Activated CD4-positive, alpha-beta memory T cell treated with anti-CD3 and anti-CD28 coated beads, Interleukin-2, amount 10 ng/mL, durations not matched to agents 7 days and 5 days (primary cell): ENCODE measurements at places on chromosomes 3 and 15.

DNA sequence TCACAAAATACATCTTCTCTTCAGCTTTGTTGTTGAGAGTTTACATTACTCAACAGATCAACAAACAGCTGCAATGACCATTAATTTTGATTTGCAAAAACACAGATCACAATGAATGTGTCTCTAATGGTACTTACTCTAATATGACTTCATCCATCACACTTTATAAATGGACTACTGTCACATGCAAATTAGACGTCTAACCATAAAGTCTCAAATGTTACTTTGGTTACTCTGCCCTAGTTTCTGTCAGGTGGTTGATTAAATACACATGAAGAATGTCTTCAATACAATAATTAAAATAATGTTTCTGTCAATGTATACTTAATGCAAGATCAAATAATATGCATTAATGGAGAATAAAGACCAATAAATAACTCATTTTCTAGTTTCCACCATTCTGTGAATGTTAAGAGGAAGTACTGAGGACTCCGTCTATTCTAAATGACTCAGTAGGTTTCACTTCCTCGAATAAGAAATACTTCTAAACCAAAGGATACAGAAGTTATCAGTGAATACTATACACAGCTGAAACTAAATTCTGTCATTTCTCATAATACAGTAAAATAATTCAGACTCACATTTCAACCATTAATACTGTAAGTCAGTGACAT lies 145.8 kb downstream of the CBLB start:
- DNase-seq = no peak

GRCh38 chr15:86969364-86969763 lies 889.7 kb downstream of the AGBL1 start:
- no peak for DNase-seq

DNA sequence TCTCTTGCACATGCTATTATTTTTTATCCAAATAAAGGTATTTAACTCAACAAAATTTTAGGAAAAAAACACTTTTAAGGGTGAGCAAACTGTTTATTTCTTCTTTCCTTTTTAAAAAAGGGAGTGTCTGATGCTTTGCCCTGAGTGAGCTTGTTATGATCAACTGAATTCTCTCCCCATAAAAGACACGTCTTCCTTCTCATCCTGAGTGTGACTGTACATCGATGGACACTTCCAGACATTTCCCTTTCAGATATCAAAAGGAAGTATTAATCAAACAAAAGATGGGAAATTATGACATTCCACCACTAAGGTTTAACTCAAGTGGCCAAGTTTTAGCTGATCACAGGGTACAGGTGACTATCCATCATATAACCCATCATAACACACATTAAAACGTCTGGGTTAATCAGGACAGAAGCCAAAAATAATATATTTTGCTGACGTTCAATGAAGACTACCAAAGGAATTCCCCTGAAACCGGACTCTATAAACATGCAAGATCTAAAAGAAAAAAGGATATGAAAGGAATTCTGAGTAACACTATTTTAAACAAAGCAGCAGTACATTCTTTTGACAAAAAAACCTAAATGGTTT lies 354.8 kb downstream of the MECOM start:
- DNase-seq = no peak

GRCh38 chr15:61639491-61639890 lies 410.4 kb upstream of the RORA start:
- DNase-seq = no peak

- no peak for DNase-seq
Measured at GRCh38 chr15:46059921-46060594, 425.2 kb downstream of the SQOR start.

DNA sequence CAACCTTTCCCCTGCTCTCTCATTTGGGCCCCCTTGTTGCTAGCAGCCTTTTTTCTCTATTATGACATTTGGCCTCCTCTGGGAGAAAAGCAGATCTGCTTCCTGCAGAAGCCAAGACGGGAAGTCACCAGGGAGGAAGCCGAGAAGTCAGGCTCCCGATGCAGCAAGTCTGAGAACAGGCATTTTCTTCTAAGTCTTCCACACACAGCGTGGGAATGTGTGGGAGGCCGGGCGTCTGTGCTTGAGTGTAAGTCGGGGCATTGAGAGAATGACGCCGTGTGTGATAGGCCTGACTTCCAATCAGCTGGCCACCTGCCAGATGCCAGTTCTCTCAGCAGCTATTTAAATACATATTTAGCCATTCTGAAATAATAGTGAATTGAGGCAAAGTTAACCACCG lies 75.8 kb upstream of the FAM98B start:
- no peak for DNase-seq

GRCh38 chr3:43222590-43222989 lies 63.8 kb upstream of the SNRK start:
- DNase-seq = no peak

DNA sequence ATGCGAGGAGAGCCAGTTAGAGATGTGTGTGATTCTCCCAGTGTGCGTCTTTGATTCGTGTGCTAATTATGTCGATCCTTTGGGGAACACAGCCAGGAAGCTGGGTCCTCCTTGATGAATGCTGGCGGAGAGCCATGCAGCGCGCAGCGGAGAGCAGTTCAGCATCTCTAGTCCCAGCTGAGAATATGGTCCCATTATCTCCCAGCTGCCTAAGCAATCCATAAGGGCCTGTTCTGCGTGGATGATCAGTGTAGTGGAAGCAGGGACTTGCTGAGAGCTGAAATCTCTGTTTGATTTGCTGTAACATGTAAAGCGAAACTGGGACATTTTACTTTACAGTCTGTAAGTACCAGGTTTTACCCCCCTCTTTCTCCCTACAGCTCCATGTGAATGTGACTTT lies 412.7 kb downstream of the CNTN4 start:
- no peak for DNase-seq

GRCh38 chr15:94135486-94136147 lies 95.7 kb upstream of the MCTP2 start:
- DNase-seq = no peak

GRCh38 chr15:71746719-71747118 lies 63.6 kb upstream of the NR2E3 start:
- DNase-seq = no peak

DNA sequence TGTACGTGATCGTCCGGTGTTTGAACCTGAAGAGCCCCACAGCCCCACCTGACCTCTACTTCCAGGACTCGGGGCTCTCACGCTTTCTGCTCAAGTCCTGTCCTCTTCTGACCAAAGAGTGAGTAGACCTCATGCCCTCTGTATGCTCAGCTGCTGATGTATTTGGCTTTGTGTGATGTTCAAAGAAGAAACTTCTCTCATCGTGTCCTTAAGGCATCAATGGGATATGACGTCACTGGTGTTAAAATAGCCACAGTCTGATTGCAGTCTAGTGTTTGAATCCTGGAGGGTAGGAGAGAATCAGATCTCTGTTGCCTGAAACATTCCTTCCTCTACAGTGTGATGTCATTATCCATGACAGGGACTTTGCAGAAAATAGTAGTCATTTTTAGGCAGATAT lies 28.1 kb downstream of the ABHD2 start:
- DNase-seq = no peak

GRCh38 chr3:113124256-113124830 lies 87.0 kb upstream of the BOC start:
- no peak for DNase-seq

DNA sequence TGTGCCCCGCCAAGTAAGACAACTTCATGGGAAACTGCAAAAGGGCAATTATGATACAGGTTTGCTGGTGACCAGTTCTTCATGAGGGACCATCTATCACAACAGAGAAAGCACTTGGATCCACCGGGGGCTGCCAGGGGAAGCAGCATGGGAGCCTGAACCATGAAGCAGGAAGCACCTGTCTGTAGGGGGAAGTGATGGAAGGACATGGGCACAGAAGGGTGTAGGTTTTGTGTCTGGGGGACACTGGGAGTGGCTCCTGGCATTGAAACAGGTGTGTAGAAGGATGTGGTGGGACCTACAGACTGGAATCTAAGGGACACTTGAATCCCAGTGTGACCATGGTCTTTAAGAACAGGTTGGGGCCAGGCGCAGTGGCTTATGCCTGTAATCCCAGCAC lies 22.6 kb downstream of the MKRN2 start:
- no peak for DNase-seq

GRCh38 chr3:115284980-115285379 lies 137.9 kb upstream of the ZBTB20 start:
- DNase-seq = no peak

- DNase-seq = no peak
Measured at GRCh38 chr3:149437286-149437685, 37.2 kb upstream of the TM4SF4 start.

DNA sequence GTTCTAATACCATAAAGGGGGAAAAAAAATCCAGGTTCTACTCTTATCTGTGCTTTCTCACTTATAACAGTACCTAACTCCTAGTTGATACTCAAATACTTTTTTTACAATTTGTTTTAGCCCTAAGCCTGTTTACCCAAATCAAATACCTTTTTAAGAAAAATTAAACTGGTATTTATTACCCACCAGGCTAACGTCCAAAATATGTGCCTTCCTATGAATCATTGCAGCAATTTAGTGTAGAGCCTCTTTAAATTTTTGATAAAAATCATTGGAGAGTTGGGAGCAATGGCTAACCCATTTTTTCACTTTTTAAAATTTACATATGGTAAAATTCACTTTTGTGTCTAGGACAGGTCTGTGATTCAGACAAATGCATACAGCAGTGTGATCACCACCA lies 27.9 kb downstream of the FILIP1L start:
- DNase-seq = no peak

DNA sequence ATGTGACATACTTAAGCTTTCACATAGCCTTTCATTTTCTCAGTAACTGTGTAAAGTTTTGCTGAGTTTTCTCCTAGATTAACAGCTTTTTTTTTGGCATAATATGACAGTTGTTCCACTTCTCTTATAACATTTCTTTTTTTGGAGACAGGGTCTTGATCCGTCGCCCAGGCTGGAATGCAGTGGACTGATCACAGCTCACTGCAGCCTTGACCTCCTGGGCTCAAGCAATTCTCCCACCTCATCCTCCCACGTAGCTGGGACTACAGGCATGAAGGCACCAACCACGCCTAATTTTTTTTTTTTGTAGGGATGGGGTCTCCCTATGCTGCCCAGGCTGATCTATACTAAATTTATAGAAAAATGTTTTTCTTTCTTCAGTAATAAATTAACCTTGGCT lies 30.1 kb downstream of the DLG1 start:
- no peak for DNase-seq

- DNase-seq = no peak
Measured at GRCh38 chr15:77481670-77482069, 61.0 kb downstream of the HMG20A start.

DNA sequence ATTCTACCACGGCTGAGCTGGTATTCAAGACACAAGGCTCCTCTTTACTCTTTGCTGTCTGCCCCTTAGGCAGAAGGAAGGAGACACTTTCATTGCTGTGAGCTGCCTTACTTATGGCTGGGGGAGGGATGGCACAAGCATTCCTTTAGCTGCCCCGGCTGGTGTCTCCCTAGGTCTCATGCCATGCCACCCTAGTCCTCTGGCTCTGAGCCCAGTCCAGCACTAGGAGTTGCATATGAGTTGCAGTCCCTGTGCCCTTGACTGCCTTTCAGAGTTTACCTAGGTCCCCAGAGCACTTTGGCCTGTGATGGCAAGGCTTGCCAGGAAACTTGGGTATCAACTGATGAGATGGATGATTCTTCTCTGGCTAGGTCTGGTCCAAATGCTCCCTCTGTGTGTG lies 296.4 kb downstream of the RBMS3 start:
- DNase-seq = no peak

- no peak for DNase-seq
Measured at GRCh38 chr15:77815015-77815414, 182.3 kb upstream of the LINGO1 start.

DNA sequence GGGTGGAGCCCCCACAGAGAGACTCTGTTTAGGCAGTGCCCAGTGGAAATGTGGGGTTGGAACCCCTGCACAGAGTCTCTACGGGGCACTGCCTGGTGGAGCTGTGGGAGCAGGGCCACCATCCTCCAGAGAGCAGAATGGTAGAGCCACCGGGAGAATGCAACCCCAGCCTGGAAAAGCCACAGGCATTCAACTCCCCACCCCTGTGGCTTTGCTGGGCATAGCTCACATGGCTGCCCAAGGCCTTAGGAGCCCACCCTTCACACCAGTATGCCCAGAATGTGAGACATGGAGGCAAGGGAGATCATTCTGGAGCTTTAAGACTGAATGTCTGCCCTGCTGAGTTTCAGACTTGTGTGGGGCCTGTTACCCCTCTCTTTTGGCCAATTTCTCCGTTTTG lies 19.0 kb upstream of the CHCHD6 start:
- DNase-seq = no peak

DNA sequence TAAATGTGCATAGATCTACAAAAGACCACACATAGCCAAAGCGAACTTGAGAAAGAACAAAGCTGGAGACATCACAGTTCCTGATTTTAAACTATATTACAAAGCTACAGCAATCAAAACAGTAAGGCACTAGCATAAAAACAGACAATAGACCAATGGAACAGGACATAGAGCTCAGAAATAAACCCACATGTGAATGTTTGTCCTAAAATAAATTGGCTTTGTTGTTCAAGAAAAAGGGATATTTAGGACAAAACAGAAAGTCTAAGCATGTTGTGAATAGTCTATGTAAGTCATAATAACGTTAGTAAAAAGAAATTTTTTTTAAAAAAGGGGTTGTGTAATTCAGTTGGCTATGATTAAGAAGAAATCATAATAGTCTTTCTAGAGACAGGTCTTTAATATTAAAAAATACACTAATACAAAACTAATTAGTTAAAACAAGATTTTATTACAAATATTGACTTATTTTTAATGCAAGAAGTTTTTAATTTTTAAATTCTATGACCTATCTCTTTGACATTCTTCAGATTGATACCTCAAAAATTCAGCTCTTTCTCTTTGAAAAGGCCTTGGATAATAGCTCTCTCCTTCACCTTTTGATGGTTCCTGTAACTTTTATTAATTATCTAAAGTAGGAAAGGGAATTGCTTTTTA lies 11.6 kb downstream of the TMEM212 start:
- DNase-seq = no peak

DNA sequence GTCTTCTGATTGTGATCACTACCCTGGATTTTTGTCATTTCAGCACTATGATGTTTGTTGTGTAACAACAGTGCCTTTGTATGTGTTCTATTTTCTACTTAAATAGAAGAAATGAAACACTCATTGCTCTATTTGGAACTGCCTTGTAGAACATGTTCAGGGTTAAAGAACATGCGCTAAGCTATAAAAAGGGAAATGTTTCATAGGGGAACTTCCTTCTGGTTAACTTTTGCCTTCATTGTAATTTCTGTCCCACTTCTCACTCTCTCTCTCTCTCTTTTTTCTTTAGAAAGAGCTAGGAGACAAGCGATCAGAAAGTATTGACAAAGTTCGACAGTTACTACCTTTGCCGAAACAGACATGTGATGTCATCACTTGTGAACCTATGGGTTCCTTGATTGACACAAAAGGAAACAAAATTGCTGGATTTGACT lies at the start of gene P2RY12:
P2RY12 (minus strand) TSS at position 13 of the 434 bp plus-strand sequence. CDS start 45,908 bp downstream, outside the sequence.
- DNase-seq = no peak

- no peak for DNase-seq
Measured at GRCh38 chr15:56492791-56493555, 28.0 kb upstream of the MNS1 start.
